Colonic mucosa (tissue), 4 donors: ENCODE measurements at places on chromosomes 11 and 22.
A peak's percentile ranks its signal among the peaks of the same experiment; 100 is the strongest.

DNA sequence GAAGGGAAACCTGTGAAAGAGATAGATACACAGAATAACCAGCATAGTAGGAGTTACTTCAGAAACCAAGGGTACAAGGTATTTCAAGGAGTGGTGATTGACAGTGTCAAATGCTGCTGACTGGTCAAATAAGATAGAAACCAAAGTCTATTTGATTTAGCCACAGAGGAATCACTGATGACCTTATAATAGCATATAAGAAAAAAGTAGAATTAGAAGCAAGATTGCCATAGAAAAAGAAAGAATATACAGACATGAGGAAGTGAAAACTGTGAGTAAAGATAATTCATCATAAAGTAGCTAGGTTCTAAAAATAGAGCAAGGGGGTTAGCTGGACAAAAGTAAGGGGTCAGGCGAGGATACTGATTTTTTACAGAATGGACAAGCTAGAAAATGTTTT is 14.2 kb downstream of the ZBTB44 start:
- no peak for DNase-seq

DNA sequence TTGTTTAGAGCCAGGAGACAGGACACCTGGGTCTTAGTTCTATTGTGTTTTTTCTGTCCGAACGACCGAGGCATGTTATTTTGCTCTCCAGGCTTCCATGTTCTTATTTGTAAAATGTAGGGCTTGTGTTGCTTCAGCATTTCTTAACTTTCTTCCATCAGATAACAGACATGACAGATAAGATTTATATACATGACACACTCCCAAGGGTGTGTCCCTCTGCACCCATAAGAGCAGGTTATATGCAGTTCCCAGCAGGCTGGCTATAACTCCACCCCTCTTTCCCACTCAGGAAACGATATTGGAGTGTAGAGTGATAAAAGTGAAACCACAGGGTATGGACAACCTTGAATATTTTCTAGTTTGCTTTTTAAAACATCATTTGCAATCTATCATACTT is 65.8 kb downstream of the APIP start:
- peak; percentile 67 for DNase-seq

DNA sequence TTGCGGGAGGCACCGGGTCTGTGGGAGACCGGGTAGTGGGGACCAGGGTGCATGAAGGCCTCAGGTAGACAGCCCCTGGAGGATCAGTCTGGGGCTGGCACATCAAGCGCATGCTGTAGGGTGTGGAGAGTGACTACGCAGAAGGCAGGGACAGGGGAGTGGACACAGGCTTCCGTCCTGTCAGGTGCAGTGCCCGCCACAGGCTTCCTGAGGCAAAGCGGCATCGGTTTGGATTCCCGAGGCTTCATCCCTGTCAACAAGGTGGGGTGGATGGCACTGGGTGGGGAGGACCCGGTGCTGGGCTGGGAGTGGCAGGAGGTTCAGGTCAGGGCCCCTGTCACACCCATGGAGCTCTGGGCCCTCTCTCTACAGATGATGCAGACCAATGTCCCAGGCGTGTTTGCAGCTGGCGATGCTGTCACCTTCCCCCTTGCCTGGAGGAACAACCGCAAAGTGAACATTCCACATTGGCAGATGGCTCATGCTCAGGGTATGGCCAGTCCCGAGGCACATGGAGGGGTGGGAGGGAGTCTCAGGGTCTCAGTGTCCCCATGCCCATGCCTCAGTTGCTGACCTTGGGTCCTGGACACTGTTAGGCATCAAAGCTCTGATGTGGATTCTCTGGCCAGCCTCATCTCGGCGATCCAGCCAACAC is 4.5 kb upstream of the LZTR1 start:
- DNase-seq, result no peak

DNA sequence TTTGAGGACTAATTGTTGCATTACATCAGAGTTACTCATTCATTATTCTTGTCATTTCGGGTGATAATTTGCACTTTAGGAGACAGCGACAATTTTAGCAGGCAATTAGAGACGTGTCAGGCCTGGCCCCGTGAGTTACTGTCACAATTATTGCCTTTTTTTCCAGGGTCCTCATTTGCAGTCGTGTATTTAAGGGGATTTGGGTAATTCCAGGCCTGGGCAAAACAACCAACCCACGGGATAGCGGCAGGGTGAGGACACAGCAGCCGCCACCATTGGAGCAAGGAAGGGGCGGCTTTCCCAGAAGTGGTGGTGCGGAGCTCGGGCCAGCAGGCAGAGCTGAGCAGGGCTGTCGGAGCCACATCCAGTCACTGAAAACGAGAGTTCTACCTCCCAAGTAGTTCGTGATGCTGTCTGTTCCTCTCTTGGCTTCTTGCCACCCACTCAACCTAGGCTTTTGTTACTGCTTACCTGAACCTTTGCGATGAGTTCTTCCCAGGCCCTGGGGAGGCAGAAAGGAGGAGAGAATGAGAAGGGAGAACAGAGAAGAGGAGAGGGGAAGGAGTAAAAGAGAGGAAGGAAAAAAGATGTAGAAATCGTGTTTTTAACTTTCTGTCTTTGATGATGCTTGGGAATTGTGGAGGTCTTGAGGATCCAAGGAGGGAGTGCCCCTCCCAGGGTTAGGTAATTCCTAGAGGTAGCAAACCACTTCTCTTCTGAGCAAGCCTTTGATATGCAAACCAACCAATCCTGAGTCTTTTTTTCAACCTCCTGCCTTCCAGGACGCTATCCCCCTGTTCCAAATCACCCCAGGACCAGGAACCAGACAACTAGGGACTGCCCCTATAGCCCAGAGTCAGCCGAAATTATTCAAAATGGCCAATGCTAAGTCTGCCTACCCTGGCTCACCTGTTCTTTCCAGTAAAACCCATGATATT is 236.1 kb downstream of the MIAT start:
- no peak for DNase-seq

DNA sequence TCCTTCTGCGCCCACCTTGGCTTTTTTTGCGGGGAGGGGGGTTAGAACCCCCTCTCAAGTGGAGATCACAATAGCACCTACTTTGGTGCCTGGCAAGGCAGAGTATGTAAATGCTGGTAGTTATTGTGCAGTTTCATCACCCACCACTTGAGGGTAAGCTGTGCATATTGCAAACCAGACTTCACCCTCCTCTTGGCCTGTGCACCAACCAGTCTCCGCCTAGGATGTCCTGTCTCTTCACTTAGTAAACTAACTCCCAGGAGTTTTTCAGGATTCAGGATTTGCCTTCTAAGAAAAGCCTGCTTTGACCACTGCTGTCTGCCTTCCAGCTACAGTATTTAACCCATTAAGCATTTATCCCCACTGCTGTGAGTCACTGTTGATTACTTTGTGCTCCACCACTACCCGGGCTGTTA is 2.0 kb upstream of the UBXN1 start:
- peak; percentile 59 for DNase-seq

DNA sequence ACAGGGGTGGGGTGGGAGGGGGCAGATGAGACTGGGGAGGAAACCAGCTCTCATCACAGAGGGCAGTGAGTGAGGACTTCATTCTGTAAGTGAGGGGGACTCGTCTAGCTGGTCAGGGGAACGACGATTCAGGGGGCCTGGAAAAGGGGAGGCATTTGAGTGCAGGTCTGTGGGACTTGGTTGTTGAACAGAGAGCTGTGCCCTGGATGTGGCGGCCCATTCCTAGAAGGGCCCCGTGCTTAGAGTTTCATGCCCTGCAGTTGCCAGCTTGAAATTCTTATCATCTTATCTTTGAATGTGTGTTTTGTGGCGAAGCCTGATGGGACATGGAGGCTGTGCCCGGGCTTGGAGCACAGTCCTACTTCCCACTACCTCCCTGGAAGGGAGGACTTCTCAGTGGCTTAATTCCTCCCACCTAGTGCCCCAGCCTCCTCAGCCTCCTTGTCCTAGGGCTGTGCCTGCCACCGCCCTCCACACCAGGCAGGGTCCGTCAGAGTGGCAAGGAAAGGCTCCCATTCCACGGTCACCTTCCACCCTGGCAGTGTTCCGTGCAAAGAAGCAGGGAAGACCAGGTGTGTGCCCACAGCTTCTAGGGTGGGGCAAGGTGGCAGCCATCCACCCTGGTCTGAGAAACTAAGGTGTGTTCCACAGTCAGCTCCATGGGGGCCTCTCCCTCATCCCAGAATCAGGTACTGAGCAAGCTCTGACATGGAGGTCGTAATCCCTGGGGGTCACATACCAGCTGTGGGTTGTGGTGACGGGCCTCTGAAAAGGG is 59.7 kb upstream of the LMO1 start:
- no peak for DNase-seq

- DNase-seq, result no peak
Observed at GRCh38 chr11:2554338-2555207, 109.8 kb downstream of the KCNQ1 start.

DNA sequence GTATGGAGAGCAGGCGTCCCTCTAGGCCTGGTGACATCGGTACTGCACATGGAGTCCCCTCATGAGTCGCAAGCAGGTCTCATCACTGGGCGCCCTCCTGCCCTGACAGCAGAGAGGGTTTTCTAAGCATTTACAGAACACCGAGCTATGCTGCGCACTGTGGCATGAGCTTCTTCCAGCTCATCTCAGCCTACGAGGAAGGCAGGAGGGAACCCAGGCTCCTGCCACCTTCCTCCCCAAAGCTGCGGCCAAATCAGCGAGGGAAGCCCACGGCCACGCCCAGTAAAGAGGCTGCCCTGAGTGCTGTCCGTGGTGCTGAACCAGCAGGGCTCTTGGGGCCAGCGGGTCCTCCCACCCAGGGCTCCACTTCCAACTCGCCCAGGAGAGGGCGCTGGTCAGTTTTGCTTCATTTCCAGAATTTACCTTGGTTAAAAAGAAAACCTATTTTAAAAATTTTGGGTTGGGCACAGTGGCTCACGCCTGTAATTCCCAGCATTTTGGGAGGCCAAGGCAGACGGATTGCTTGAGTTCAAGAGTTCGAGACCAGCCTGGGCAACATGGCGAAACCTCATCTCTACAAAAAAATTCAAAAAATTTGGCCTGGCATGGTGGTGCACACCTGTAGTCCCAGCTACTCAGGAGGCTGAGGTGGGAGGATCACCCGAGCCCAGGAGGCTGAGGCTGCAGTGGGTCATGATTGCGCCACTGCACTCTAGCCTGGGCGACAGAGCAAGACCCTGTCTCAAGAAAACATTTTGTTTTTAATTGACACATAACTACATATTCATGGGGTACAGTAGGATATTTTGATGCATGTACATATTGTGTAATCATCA is 34.2 kb downstream of the PHF21B start:
- peak; percentile 80 for DNase-seq

- DNase-seq, result peak; percentile 97
Observed at GRCh38 chr22:36454916-36455570, 26.4 kb downstream of the TXN2 start.

GRCh38 chr11:76699451-76700091 is 29.0 kb upstream of the LRRC32 start:
- DNase-seq, result no peak
